ENCODE measurements at places on chromosomes 2 and 18.
A peak's percentile ranks its signal among the peaks of the same experiment; 100 is the strongest.

- peak; percentile 37 for DNase-seq
Observed at GRCh38 chr2:128493880-128494279, 175.2 kb upstream of the HS6ST1 start.

DNA sequence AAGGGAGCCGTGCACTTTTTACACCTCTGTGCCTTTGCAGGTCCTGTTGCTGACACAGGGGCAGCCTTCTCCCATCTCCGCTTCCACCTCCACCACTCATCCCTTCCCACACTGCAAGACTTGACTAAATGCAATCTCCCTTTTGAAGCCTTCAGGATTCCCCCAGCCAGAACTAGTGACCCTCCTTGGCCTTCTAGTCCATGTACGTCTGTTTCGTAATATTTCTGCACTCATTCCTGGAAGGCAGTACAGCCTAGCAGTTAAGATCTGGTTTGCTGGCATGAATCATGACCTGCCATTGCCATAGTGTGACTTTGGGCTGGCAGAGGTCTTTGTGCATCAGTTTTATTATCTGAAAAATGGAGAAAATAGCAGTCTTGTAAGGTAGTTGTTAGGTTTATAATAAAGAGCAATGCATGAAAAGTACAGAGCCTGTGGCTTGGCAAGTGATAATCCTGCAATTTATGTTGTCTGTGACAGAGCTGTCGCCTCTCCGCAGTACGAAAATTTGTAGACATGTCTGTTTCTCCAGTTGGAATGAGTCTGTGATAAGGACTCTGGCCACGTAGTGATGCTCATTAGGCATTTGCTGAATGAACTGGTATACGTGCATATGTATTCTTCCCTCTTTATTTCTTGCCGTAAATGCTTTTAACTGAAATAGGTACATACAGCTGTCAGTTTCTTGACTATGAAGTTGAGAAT, 36.7 kb downstream of the NCK2 start:
- DNase-seq: no peak

DNA sequence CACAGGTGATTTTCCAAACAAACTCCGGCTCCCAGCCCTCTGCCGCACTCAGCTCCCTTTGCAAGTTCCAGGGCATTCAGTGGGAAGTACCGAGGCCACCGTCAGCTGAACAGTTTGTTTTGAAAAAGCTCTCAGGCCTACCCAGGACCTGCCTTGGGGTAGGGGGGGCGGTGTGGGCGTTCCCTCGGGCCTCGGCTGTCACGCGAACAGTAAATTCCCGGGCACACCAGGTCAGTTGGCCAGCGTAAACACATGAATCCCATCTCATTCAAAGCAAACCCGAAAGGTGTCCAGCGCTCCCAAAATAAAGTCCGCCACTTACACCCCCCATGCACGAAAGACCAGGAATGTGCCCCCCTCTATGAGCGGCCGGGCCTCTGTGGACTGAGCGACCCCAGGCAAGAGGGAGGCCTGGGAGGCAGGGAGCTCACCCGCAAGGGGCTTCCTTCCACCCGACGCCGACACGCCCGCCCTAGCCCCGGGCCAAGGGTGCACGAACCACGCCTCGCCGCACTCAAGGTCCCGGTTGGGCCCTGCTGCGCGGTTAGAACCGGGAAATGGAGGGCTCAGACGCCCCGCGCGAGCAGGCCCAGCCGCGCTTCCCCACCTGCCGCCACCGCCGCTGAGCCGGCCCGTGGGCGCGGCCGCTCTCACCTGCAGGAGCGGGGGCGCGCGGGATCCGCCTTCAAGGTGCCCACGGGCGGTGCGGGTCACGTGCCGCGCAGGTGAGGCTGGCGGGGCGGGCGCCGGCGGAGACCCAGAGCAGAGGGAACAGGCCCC, at the start of gene WDSUB1:
WDSUB1 (minus strand) TSS at position 775 of the 780 bp plus-strand sequence. CDS start 3,634 bp downstream, outside the sequence.
- peak; percentile 74 for DNase-seq

DNA sequence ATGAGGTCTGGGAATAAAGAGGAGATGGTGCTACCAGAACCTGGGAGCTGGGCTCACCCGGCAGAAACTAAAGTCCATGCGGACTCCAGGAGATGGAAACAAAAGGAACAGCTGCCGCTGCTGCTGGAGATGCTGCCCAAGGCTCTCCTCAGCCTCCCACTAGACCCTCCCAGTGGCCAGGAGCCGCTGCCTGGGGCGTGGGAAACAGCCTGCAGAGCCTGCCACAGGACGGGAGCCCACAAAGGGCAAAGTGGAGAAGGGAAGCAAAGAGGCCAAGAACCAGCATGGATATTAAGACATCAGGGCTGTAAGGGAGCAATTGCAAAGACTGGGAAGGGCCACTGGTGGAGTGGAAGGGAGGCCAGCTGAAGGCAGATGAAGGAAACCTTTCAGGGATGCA, 179.6 kb downstream of the NCK2 start:
- DNase-seq: no peak

DNA sequence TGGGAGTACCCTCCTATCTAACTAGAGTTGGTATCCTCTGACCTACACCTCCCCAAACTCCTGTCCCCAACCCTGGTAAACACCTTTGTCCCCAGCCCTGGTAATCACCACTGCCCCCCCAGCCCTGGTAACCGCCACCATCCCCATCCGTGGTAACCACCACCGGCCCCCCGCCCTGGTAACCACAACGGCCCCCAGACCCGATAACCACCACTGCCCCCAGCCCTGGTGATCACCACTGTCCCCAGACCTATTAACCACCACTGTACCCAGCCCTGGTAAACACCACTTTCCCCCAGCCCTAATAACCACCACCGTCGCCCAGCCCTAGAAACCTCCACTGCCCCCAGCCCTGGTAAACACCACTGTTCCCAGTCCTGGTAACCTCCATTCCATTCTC, 820.2 kb upstream of the SALL3 start:
- DNase-seq: no peak

Data from H9 (cell line).